Natural killer cell (primary cell): ENCODE measurements at places on chromosomes 3 and 15. TPM values are rescaled to one million over a fixed set of nuclear protein-coding genes. Genes with fewer than 3 reads are reported as not detected.
A peak's percentile ranks its signal among the peaks of the same experiment; 100 is the strongest.

GRCh38 chr15:51629612-51630011 is 7.0 kb upstream of the DMXL2 start:
- H3K27me3 ChIP-seq: no peaks in the 10 kb centered on the region
- DNase-seq: no peak
- no peaks in the 10 kb centered on the region for H3K36me3 ChIP-seq
- no peaks in the 10 kb centered on the region for H3K4me1 ChIP-seq

- no peaks in the 10 kb centered on the region for H3K36me3 ChIP-seq
- no peak for DNase-seq
- no peaks in the 10 kb centered on the region for H3K4me1 ChIP-seq
- H3K27me3 ChIP-seq: no peaks in the 10 kb centered on the region
Measured at GRCh38 chr3:152578769-152579168, 256.2 kb upstream of the P2RY1 start.

- H3K4me1 ChIP-seq: peaks cover 23% of the 10 kb centered on the region
- no peaks in the 10 kb centered on the region for H3K36me3 ChIP-seq
- DNase-seq: no peak
- no peak overlapping the region for H3K27ac ChIP-seq
Measured at GRCh38 chr3:177681156-177681555, 483.9 kb upstream of the TBL1XR1 start.

The MGLL gene
- 2.7 TPM for total RNA-seq

GRCh38 chr3:186286114-186286513 is 75.9 kb downstream of the DGKG start:
- DNase-seq: no peak
- H3K27me3 ChIP-seq: no peaks in the 10 kb centered on the region
- no peaks in the 10 kb centered on the region for H3K36me3 ChIP-seq
- H3K4me3 ChIP-seq: no peak overlapping the region
- H3K4me1 ChIP-seq: no peaks in the 10 kb centered on the region
- no peak overlapping the region for H3K27ac ChIP-seq

The CA12 gene
- not detected for total RNA-seq

- no peak for DNase-seq
- no peak overlapping the region for H3K4me3 ChIP-seq
- no peak overlapping the region for H3K27ac ChIP-seq
- H3K36me3 ChIP-seq: no peaks in the 10 kb centered on the region
Measured at GRCh38 chr15:25251700-25252390, 187.0 kb downstream of the UBE3A start.

DNA sequence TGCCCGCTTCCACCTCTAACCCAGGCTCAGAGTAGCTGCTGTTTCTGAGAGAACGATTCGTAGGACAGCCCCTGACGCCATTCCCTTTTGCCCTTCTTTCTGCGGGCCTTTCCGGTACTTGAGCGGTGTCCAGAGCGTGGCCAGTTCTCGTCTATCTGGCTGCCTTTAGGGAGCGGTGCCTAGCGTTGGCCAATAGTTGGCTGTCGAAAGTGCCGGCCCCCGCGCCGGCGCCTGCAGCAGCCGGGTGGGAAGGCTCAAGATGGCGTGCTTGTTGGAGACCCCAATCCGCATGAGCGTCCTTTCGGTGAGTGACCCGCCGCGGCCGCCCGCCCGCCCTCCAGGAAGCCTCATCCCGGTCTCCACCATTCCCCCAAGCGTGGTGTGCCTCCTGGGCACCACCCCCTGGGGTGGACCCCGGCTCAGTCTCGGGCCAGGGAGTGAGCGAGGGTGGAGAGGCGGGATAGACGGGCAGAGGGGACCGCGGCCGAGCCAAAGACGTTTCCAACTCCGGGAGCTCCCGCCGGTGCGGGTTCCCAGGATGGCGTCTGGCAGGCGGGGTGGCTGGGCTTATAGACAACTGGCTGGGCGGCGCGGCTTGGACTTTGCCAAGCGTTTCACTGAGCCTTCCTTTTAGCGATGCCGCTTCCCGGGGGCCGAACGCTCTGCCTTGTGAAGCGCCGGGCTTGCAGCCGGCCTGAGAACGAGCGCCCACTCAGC is at the start of gene ARMC8:
Gene ARMC8 (plus strand): TSS at position 6 of the 717 bp plus-strand sequence. CDS start 254 bp downstream, at position 260.
- H3K27me3 ChIP-seq: no peaks in the 10 kb centered on the region
- H3K36me3 ChIP-seq: no peaks in the 10 kb centered on the region
- H3K4me3 ChIP-seq: peak within 1 kb of the TSS; percentile 87
- H3K4me1 ChIP-seq: peaks cover 3% of the 10 kb centered on the region

DNA sequence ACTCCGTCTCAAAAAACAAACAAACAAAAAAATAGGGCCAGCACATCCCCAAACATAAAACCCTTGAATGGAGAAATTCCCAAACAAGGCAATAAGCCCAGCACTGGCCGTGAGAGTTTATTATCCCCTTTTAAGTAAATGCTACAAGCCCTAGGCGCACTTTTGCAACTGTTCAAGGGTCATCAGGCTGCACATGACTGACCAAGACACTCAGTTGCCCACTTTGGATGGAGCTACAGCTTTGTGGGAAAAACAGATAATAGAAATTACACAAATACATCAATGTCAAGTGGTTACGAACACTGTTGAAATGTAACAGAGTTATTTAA is 33.7 kb upstream of the ZNF445 start:
- peak overlapping the region; percentile 94 for H3K4me3 ChIP-seq
- peaks cover 19% of the 10 kb centered on the region for H3K4me1 ChIP-seq
- H3K27ac ChIP-seq: peak overlapping the region; percentile 92
- no peak for DNase-seq

The GOLGA6L10 gene
- total RNA-seq: 1.8 TPM

DNA sequence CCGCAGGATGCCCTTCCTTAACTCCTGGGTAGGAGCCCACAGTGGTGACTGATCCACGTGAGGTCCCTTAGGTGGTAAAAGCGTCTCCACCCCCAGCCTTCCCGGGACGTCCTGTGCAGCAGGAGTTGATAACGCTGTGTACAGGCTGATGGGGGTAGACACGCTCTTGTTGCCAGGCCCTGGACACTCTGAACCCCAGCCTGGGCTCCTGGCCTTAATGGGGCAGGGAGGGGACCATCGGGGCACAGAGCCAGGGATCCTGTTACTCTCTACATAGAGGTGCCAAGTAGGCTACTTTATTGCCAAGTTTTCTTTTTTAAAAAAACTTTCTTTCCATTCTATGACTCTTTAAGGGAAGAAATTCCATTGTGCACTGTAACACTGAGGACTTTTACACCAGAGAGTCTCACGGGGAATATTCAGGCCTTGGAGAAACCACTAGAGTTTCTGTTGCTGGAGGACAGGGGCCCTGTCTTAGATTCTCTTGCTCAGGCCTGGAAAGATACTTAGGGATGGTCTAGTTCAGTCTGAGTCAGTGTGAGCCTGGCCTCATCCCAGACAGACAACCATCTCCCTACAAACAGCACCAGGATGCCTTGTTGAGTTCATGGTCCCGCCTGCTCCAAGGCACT is 104.3 kb upstream of the RNU6-1 start:
- no peak overlapping the region for H3K27ac ChIP-seq
- no peaks in the 10 kb centered on the region for H3K36me3 ChIP-seq
- no peak overlapping the region for H3K4me3 ChIP-seq
- no peak for DNase-seq
- H3K27me3 ChIP-seq: no peaks in the 10 kb centered on the region

GRCh38 chr15:31366169-31366734 is 39.6 kb downstream of the KLF13 start:
- peak overlapping the region; percentile 87 for H3K27ac ChIP-seq
- H3K36me3 ChIP-seq: no peaks in the 10 kb centered on the region
- H3K4me3 ChIP-seq: peak overlapping the region; percentile 1

DNA sequence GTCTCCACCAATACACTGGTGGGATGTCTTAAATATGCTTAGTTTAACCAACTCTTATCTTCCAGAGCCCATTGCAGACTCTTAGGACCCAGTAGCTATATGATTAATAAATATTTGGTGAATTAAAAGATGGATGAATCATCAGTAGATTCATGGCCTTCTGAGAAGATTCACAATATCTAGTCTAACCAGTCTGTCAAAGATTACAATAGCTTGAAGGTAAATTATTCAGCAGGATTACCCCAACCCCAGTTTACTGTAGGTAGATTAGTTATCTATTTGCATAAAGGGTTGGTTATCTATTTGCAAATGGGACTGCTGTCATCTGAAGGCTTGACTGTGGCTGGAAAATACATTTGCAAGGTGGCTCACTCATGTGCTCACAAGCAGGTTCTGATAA is 239.4 kb upstream of the THRB start:
- H3K4me1 ChIP-seq: no peaks in the 10 kb centered on the region
- no peak overlapping the region for H3K27ac ChIP-seq
- H3K27me3 ChIP-seq: no peaks in the 10 kb centered on the region
- H3K36me3 ChIP-seq: no peaks in the 10 kb centered on the region

DNA sequence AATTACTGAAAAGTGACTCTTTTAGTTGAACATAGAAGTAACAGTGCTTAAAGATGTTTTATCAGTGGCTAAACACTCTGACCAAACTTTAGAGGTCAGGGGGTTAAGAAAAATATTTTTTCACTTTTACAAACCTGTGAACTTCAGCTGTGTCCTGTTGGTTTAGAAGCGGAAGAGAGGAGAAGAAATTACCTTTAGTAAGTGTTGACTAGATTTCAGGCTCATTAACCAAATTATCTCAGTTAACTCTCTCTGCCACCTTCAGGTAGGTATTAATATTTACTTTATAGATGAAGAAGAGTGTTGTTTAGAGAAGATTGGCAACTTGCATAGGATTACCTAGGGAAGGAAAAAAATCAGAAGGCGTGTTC is 151.9 kb upstream of the CMC1 start:
- DNase-seq: no peak
- peak overlapping the region; percentile 58 for H3K27ac ChIP-seq
- H3K36me3 ChIP-seq: no peaks in the 10 kb centered on the region
- peaks cover 13% of the 10 kb centered on the region for H3K4me1 ChIP-seq
- H3K4me3 ChIP-seq: no peak overlapping the region

DNA sequence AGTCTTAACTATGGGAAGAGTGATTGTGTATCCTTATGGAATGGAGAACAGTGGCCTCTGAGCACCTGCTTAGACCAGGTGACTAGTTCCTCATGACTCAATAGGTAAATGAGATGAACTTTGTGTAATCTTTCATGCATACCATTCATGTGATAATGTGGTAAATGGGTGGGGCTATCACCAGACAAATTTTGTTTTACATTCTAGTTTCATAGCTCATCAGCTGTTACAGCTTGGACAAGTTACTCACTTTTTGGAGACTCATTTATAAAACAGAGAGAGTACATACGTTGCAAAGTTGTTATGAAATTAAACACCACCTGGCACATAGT is 103.7 kb upstream of the TGFBR2 start:
- no peaks in the 10 kb centered on the region for H3K27me3 ChIP-seq
- H3K4me1 ChIP-seq: no peaks in the 10 kb centered on the region
- H3K4me3 ChIP-seq: no peak overlapping the region
- no peaks in the 10 kb centered on the region for H3K36me3 ChIP-seq
- no peak for DNase-seq

GRCh38 chr3:179036226-179036625 is 35.4 kb downstream of the ZMAT3 start:
- peaks cover 11% of the 10 kb centered on the region for H3K4me1 ChIP-seq
- no peak overlapping the region for H3K4me3 ChIP-seq
- no peaks in the 10 kb centered on the region for H3K36me3 ChIP-seq
- no peaks in the 10 kb centered on the region for H3K27me3 ChIP-seq
- DNase-seq: no peak

GRCh38 chr15:45199136-45199810 is 11.5 kb upstream of the SHF start:
- H3K4me1 ChIP-seq: peaks cover 20% of the 10 kb centered on the region
- peak overlapping the region; percentile 72 for H3K4me3 ChIP-seq
- H3K36me3 ChIP-seq: no peaks in the 10 kb centered on the region
- H3K27ac ChIP-seq: peak overlapping the region; percentile 90
- no peak for DNase-seq

GRCh38 chr15:73338058-73338457 is 30.7 kb downstream of the HCN4 start:
- no peaks in the 10 kb centered on the region for H3K36me3 ChIP-seq
- no peaks in the 10 kb centered on the region for H3K4me1 ChIP-seq
- no peak overlapping the region for H3K4me3 ChIP-seq
- no peaks in the 10 kb centered on the region for H3K27me3 ChIP-seq

GRCh38 chr3:170752571-170753155 is 117.3 kb downstream of the RPL22L1 start:
- H3K27me3 ChIP-seq: no peaks in the 10 kb centered on the region
- no peak overlapping the region for H3K4me3 ChIP-seq
- no peaks in the 10 kb centered on the region for H3K36me3 ChIP-seq

The ZNF710 gene
- total RNA-seq: 26.5 TPM

- no peak for DNase-seq
- no peaks in the 10 kb centered on the region for H3K27me3 ChIP-seq
- H3K4me1 ChIP-seq: peaks cover 16% of the 10 kb centered on the region
Measured at GRCh38 chr3:194585880-194586281, 47.3 kb downstream of the TMEM44 start.

GRCh38 chr3:148309390-148310035 is 388.2 kb upstream of the AGTR1 start:
- no peaks in the 10 kb centered on the region for H3K27me3 ChIP-seq
- no peaks in the 10 kb centered on the region for H3K36me3 ChIP-seq
- DNase-seq: no peak
- no peak overlapping the region for H3K27ac ChIP-seq
- no peaks in the 10 kb centered on the region for H3K4me1 ChIP-seq

GRCh38 chr3:40071683-40072238 is 237.7 kb upstream of the EIF1B start:
- H3K4me3 ChIP-seq: no peak overlapping the region
- H3K36me3 ChIP-seq: no peaks in the 10 kb centered on the region
- H3K27me3 ChIP-seq: no peaks in the 10 kb centered on the region
- no peak for DNase-seq

GRCh38 chr3:49295489-49296058 is 18.5 kb upstream of the C3orf62 start:
- H3K4me3 ChIP-seq: no peak overlapping the region
- peaks cover 71% of the 10 kb centered on the region for H3K36me3 ChIP-seq
- no peaks in the 10 kb centered on the region for H3K4me1 ChIP-seq
- H3K27ac ChIP-seq: no peak overlapping the region
- DNase-seq: peak; percentile 69

GRCh38 chr3:117441851-117442250 is 732.3 kb downstream of the TUSC7 start:
- no peaks in the 10 kb centered on the region for H3K36me3 ChIP-seq
- H3K27me3 ChIP-seq: no peaks in the 10 kb centered on the region
- H3K4me3 ChIP-seq: no peak overlapping the region
- no peaks in the 10 kb centered on the region for H3K4me1 ChIP-seq

GRCh38 chr3:61682671-61683548 is 121.5 kb downstream of the PTPRG start:
- H3K27me3 ChIP-seq: no peaks in the 10 kb centered on the region
- H3K4me3 ChIP-seq: no peak overlapping the region
- H3K27ac ChIP-seq: no peak overlapping the region
- H3K4me1 ChIP-seq: no peaks in the 10 kb centered on the region

- no peak overlapping the region for H3K4me3 ChIP-seq
- no peaks in the 10 kb centered on the region for H3K4me1 ChIP-seq
- H3K27ac ChIP-seq: no peak overlapping the region
- H3K27me3 ChIP-seq: no peaks in the 10 kb centered on the region
- DNase-seq: no peak
Measured at GRCh38 chr3:157631478-157631877, 128.3 kb upstream of the VEPH1 start.

The ADAMTS17 gene
- 4.8 TPM for total RNA-seq

- no peaks in the 10 kb centered on the region for H3K4me1 ChIP-seq
- no peaks in the 10 kb centered on the region for H3K36me3 ChIP-seq
- no peak for DNase-seq
Measured at GRCh38 chr3:137471130-137471529, 293.0 kb upstream of the SOX14 start.
